ENCODE measurements at places on chromosomes 7 and 10. TPM values are rescaled to one million over a fixed set of nuclear protein-coding genes. Genes with fewer than 3 reads are reported as not detected.

DNA sequence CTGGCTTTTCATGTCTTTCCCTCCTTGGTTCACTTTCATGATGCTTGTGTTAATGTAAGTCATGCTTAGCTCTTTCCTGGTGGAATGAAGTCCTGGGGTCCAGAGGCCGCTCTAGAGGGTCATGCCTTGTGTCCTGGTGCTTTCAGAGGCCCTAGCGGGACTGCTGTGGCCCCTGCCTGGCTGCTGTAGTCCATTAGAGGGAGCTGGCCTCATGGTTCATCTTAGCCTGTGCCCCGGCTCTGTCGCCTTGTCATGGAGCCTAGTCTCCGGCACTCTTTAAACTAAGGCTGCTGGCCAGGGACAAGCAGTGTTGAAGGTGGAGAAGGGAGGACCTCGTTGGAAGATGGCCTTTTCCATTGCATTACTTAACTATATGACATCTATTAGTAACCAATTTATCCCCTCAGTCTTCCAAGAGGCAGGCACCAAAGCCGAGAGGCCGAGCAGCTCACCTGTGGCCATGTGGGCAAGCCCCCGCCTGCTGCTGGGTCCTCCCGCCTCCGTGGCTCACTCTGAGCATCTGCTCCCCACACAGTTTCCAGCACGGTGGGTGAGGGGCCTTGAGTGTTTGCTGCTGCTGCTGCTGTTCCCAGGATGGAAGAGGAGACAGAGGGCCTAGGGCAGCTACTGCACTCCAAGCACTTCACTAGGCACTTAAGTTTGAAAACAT lies 5.0 kb upstream of the NDUFB2 start:
- DNase-seq: no peak

DNA sequence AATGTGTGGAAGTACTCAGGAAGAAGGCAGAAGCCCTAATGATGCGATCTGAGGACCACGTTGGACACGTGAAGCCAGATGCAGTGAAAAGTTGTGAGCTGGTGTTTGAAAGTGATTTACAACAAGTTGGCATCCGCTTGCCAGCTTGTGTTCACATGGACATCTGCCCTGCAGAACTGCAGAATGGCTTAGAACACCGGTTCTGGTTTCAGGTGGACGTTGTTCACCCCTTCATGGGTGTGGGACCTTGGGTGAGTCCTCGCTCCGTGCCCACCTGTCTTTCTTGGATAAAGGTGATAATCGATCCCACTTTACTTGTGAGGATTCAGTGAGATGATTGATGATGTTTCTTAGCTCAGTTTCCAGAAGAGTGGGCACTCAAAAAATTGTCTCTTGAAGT lies 53.8 kb downstream of the CAMK1D start:
- DNase-seq: no peak

DNA sequence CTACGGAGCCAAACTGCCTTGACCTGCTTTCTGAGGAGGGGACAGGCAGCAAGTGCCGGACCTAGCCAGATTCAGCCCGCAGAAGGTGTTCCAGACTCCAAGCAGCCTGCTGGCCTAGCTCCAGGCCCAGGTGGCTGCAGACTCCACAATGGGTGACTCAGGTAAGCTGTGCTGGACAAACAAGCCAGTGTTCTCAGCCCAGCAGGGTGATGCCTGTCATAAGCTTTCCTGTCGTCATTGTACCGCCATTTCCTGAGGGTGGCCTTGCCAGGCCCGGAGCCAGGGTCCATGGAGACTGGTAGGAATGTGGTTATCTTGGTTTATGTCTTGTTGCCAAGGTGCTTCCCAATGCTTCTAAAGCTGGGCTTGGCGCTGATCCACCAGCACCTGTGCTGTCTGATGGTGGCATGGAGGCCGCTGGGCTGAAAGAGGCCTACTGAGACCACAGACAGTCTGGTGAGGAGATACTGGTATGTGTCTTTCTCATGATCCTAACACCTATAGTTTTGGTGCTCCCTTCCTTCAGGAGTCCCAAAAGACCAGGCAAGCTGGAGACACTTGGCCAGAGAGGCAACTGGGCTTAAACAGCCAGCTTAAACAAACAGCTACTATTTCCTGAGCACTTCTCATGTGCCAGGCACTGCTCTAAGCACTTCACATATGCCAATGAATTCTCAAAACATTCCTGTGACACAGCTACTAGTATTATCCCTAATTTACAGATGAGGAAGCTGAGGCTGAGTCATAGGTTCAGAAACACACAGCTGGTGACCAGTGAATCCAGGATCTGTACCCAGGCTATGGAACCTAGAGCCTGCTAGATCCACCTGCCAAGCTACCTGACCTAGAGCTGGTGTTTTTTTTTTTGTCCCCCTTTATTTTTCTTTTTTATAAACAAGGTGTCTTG lies 42.0 kb downstream of the ZC3HC1 start:
- peak; percentile 59 for DNase-seq

DNA sequence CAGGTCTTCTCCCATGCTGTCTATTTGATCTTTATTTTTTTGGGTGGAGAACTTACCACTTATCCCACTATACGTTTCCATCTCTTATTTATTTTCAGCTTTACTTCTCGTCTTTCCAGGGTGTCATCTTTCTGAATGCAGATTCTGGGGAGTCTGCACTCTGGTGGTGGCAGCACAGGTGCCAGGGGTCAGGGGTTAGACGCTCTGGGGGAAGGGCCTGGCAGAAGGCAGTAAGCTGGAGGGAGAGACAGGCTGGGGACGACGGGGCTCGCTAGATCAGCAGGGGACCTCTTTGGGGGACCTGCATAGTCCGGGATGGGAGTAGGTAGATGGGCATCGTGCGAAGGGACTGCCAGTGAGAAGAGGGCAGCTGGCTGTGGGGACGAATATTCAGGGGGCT lies 22.3 kb downstream of the CHST12 start:
- DNase-seq: no peak

DNA sequence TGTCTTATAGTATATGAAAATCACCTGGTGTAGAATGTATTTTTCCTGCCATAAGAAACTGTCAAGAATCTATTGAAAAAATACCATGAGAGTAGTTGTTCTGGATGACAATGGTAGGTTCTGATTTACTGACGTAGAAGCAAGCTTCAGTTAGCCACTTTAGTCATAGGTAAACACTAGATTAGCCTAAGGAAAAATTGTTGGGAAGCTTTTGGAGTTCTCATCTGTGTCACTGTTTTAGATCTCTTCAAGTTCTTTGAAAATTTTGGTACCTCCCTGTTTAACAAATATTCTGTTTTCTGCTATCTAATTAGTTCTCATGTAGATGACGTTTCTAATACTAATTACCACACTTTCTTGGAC lies 131.8 kb downstream of the ADK start:
- peak; percentile 45 for DNase-seq

GRCh38 chr10:126350216-126350992 lies 37.9 kb downstream of the ADAM12 start:
- DNase-seq: peak; percentile 99

Gene SPDYE8
- total RNA-seq: not detected

Gene OPN1SW
- total RNA-seq: not detected

Gene MKX
- total RNA-seq: 3.9 TPM

Gene ANKRD2
- 0.36 TPM for total RNA-seq

Gene LYZL2
- not detected for total RNA-seq

Gene RGS10
- total RNA-seq: 40.1 TPM
